H9 (cell line): ENCODE measurements at places on chromosomes 5 and 9. TPM values are rescaled to one million over a fixed set of nuclear protein-coding genes. Genes with fewer than 3 reads are reported as not detected.

DNA sequence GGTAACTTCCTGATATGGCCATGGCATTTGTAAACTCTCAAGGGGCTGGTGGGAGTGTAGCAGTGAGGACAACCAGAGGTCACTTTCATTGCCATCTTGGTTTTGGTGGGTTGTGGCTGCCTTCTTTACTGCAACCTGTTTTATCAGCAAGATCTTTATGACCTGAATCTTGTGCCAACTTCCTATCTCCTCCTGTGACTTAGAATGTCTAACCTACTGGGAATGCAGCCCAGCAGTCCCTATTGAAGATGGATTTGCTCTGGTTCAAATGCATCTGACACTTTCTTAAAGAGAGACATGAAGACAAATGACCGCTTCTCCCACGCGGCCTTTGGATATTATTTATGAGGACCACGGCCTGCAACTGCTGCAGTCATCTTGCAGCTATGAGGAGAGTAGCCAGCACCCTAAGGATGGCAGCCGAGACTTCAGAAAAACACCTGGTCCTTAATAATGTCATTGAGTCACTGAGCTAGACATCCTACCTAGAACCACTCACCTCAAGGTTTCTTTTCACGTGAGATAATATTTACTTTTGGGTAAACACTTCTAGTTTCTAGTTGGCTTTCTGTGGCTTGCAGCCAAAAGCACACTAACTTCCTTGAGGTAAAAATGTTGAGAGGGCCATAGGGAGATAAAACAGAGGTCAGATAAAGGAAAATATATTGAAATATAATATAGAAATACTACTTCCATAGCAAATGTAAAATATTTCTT is 28.2 kb downstream of the CETN3 start:
- no peak overlapping the region for H3K27ac ChIP-seq
- no peak for DNase-seq
- no peaks in the 10 kb centered on the region for H3K27me3 ChIP-seq
- no peak overlapping the region for H3K4me3 ChIP-seq

The GABRA6 gene
- total RNA-seq: not detected in 2 replicates

The CACNA1B gene
- total RNA-seq: 6.5 and 7.8 TPM in 2 replicates

DNA sequence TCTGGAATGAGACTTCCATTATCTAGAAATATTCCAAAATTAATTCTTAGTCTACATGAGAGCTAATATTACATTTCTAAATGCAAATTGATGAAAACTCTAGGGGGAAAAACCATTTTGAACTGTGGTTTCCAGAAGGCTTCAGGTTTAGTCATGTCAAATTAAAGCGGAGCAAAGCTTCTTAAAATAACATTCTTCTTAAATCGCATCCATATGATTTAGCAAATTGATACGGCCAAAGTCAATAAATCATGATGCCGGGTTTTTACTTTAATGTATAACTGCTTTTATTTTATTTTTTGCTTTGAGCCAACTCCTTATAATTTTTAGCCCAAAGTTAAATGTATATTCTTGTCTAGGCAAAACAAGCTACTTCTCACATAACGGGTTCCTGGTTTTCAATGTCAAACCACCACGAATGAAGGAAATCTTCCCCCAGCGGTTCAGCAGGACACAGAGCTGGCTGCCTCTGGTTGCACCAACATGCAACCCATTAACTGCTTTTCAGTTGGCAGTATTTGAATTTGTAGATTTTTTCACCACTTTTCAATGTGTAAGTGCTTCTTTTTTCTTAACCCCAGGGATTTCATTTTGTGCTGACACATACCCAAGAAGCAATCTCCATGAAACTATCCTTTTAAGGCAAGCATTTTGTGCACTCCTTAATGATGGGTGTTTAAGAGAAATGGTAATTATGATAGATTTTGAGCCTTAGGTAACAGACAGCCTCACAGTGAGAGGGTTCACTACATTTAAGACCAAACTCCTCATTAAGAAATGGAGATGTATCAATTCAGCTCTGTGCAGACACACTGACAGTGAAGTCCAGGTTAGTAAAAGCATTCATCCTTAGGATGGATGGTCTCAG is 35.5 kb downstream of the EFNA5 start:
- H3K27me3 ChIP-seq: no peaks in the 10 kb centered on the region
- H3K27ac ChIP-seq: no peak overlapping the region
- peaks cover 2% of the 10 kb centered on the region; the same call in 1 of the 2 replicates for H3K4me1 ChIP-seq
- DNase-seq: no peak

The SLC45A2 gene
- total RNA-seq: not detected in 2 replicates

DNA sequence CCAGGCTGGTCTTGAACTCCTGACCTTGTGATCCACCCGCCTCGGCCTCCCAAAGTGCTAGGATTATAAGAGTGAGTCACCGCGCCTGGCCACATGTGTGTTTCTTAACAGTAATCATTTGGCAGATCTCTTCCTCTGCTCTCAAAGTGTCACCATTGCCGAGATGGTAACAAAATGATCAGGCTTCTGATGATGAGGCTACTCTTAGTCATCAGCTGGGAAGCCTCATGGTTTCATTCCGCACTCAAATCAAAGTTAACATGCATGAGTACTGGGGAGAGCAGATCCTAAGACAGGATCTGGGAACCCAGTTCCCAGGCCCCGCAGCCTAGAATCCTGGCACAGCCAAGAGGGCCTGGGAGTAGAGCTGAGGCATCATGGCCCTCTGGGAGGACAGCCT is 27.4 kb downstream of the BARHL1 start:
- H3K4me1 ChIP-seq: no peaks in the 10 kb centered on the region
- no peak for DNase-seq
- no peaks in the 10 kb centered on the region for H3K27me3 ChIP-seq
- H3K36me3 ChIP-seq: peaks cover 51% of the 10 kb centered on the region

DNA sequence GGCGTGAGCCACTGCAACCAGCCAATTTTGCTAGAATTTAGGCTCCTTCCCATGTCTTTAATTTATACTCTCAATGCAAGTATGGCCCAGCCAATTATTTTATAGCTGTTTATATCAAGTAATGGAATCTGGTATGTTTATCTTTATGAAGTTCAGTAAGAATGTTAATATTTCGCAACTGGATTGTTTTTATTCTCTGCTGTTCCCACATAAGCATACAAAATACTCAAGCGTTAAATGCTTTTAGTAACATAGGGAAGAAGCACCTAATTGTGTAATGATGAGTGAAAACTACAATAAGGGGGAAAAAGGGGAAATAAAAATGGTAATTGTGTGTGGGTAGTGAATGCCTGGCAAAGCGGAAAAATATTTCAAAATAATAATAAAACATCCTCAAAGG is 21.3 kb downstream of the PWWP2A start:
- no peaks in the 10 kb centered on the region for H3K4me1 ChIP-seq
- no peaks in the 10 kb centered on the region for H3K27me3 ChIP-seq
- DNase-seq: no peak
- H3K27ac ChIP-seq: no peak overlapping the region
- peaks cover 45% of the 10 kb centered on the region for H3K36me3 ChIP-seq

The TRMO gene
- total RNA-seq: 8.0 and 8.6 TPM in 2 replicates

- H3K36me3 ChIP-seq: peaks cover 27% of the 10 kb centered on the region
- no peak for DNase-seq
- H3K27me3 ChIP-seq: no peaks in the 10 kb centered on the region
- no peaks in the 10 kb centered on the region; the same call in 1 of the 2 replicates for H3K4me1 ChIP-seq
- no peak overlapping the region for H3K4me3 ChIP-seq
Measured at GRCh38 chr9:93244101-93244500, 60.2 kb downstream of the WNK2 start.

DNA sequence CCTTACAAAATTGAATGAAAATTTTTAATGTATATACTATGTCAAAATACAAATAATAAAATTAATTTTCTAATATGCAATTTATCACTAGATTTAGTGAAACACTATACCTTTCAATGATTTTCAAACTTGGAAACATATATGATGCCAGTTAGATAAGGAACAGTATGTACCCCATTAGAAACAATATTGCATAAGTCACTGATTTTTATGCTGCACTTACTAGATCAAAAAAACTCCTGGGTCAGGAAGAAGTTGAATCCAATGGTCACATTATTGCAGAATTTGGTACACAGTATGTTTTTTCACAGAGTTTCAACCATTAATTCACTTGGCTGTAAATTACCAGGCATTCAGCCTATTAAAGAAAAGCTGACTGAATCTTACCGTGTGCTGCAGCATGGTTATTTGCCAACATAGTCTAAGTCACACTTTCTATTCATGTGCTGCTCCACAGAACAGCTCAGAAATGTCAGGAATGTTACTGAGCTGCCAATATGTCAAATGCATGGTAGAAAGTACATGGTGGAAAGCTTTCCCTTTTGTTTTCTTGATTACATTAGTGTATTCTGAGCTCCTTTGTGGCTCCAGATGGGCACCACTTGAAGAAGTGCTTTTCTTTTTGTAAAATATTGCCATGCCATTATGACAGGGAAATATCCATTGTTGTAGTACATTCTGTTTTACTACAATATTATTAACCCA is 9.9 kb upstream of the PRR16 start:
- DNase-seq: no peak
- H3K27me3 ChIP-seq: no peaks in the 10 kb centered on the region
- no peak overlapping the region for H3K4me3 ChIP-seq
- H3K36me3 ChIP-seq: no peaks in the 10 kb centered on the region

The TEX48 gene
- not detected in 2 replicates for total RNA-seq

The FOXI1 gene
- total RNA-seq: not detected in 2 replicates

DNA sequence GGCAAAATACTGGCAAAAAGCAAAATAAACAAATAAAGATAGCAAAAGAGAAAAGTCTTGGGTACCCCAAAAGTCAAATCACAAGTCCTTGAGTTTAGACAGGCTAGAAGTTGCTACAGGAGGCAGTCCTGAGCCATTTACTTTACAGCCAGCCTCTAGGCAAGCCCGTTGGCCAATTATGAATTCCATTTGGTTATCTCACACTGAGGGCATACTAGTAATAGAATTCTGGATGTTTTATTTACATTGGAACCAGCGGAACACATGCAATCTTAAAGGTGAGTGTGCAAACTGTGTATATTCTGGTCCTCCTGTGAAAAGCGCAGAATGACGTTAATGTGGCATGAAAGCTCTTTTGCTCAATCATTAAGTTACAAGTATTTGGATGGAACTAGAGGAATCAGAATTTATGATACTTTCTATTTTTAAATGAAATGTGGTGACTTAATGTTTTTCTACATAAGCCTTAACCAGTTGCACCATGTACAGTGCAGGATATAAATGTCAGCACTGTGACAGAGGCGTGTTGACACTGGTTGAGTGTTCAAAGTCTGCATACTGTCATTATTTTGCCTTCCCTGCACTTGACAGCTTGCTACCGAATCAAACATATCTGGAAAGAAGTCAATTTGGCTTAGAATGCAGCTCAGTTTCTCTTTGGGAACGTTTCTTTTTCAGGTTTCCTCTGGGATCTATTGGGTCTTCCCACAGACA is 7.9 kb downstream of the GDNF start:
- DNase-seq: no peak
- peaks cover 5% of the 10 kb centered on the region; the same call in 1 of the 2 replicates for H3K4me1 ChIP-seq
- no peak overlapping the region for H3K4me3 ChIP-seq
- no peaks in the 10 kb centered on the region for H3K36me3 ChIP-seq
- H3K27ac ChIP-seq: no peak overlapping the region

The ZNF484 gene
- total RNA-seq: 9.1 and 10.2 TPM in 2 replicates

GRCh38 chr5:35919191-35919590 is 19.2 kb downstream of the CAPSL start:
- peaks cover 2% of the 10 kb centered on the region; the same call in 1 of the 3 replicates for H3K36me3 ChIP-seq
- no peaks in the 10 kb centered on the region for H3K4me1 ChIP-seq
- no peak for DNase-seq

- no peaks in the 10 kb centered on the region for H3K27me3 ChIP-seq
- no peak overlapping the region for H3K27ac ChIP-seq
- no peak for DNase-seq
- peaks cover 2% of the 10 kb centered on the region; the same call in 1 of the 2 replicates for H3K4me1 ChIP-seq
- H3K36me3 ChIP-seq: no peaks in the 10 kb centered on the region; the same call in 1 of the 2 replicates
Measured at GRCh38 chr9:35863583-35863982, 6.6 kb downstream of the OR13J1 start.

DNA sequence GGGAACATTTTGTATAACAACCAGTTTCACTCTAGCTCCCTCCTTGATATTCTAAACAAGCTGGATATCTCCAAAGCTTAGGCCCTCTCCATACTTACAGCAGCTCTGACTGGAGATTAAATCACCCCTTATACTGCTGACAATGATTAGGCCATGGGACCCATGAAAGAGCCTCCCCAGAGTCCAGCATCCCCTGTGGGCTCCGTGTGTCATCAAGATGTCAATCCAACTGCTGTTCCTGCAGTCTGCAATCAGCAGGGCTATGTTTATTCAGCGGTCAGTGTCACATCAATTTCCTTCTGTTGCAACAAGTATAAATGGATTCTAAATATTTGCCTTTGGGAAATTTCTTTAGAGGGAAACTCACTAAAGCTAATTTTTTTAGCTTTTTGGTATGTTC is 26.6 kb downstream of the PCDHAC2 start:
- H3K27ac ChIP-seq: no peak overlapping the region
- H3K36me3 ChIP-seq: no peaks in the 10 kb centered on the region
- H3K4me3 ChIP-seq: no peak overlapping the region
- H3K27me3 ChIP-seq: no peaks in the 10 kb centered on the region

DNA sequence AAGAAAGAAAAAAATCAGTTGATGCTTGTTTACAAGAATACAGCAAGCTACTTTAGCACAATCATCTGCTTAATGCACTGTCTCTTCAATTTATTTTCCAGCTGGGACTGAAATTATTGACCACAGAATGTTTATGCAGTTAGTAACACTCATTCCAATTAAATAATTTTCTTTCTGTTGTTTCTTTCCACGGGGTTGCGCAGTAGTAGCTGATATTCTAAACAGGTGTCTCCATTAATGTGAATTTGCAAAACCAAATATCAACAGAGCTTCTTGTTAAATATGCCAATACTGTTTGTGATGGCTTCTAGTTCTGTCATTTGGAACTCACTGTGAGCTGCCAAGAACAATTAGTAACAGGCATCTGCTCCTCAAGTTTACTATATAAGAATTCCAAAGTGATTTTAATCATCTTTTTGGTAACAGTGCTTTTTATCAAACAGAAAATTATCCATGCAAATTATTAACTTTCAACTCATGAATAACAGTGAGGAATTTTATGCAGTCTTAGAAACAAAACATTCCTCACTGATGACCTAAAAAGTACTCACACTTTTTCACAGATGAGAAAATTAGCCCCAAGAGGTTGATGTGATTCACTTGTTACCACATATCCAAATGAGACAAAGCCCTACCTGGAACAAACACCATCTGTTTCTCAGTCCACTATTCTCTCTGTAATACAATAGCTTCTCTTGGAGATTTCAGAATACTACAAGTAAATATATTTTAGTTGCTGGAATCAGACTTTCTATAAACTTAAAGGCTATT is 567.6 kb upstream of the RGMB start:
- no peaks in the 10 kb centered on the region; the same call in 2 of the 3 replicates for H3K36me3 ChIP-seq
- H3K27me3 ChIP-seq: no peaks in the 10 kb centered on the region
- no peak for DNase-seq
- H3K27ac ChIP-seq: no peak overlapping the region

The IL13 gene
- not detected in 2 replicates for total RNA-seq

GRCh38 chr5:172399336-172399735 is 55.0 kb downstream of the SH3PXD2B start:
- H3K27me3 ChIP-seq: no peaks in the 10 kb centered on the region
- no peak overlapping the region for H3K27ac ChIP-seq
- H3K36me3 ChIP-seq: peaks cover 73% of the 10 kb centered on the region
- no peak for DNase-seq
- H3K4me3 ChIP-seq: no peak overlapping the region
- H3K4me1 ChIP-seq: peaks cover 7% of the 10 kb centered on the region; the same call in 1 of the 2 replicates

The PRDM9 gene
- not detected in 2 replicates for total RNA-seq

The GABRA1 gene
- total RNA-seq: not detected in 2 replicates

GRCh38 chr5:169655353-169655752 is 18.3 kb downstream of the DOCK2 start:
- H3K4me1 ChIP-seq: no peaks in the 10 kb centered on the region
- H3K27ac ChIP-seq: no peak overlapping the region
- no peaks in the 10 kb centered on the region for H3K27me3 ChIP-seq

- no peaks in the 10 kb centered on the region for H3K27me3 ChIP-seq
- no peak overlapping the region for H3K27ac ChIP-seq
- H3K36me3 ChIP-seq: no peaks in the 10 kb centered on the region
- H3K4me1 ChIP-seq: peaks cover 2% of the 10 kb centered on the region; the same call in 1 of the 2 replicates
- DNase-seq: no peak
- no peak overlapping the region for H3K4me3 ChIP-seq
Measured at GRCh38 chr5:150763023-150763769, 4.4 kb upstream of the DCTN4 start.
